ENCODE measurements at places on chromosomes 3 and 15.

GRCh38 chr15:60595665-60596064, 116.7 kb upstream of the ICE2 start:
- no peak for DNase-seq

- DNase-seq: peak; percentile 65
Measured at GRCh38 chr3:53938645-53939044, 47.0 kb upstream of the SELENOK start.

DNA sequence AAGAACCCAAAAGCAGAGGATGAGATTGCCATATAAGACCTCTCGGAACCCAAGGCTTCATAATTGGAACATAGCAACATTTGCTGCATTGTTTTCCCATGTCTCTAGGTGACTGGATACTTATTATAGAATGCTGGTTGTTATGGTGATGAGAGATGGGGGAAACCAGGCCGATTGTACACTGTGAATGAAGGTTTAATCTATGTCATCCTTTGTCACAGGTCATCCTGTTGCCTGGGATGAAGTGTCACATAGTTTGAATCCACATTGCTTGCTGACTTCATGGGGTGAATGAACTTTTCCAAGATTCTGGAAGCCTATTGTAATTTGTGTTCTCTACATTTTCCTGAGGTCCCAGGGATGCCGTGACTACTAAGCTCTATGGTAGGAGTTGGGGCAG, 41.8 kb downstream of the CLEC3B start:
- no peak for DNase-seq

DNA sequence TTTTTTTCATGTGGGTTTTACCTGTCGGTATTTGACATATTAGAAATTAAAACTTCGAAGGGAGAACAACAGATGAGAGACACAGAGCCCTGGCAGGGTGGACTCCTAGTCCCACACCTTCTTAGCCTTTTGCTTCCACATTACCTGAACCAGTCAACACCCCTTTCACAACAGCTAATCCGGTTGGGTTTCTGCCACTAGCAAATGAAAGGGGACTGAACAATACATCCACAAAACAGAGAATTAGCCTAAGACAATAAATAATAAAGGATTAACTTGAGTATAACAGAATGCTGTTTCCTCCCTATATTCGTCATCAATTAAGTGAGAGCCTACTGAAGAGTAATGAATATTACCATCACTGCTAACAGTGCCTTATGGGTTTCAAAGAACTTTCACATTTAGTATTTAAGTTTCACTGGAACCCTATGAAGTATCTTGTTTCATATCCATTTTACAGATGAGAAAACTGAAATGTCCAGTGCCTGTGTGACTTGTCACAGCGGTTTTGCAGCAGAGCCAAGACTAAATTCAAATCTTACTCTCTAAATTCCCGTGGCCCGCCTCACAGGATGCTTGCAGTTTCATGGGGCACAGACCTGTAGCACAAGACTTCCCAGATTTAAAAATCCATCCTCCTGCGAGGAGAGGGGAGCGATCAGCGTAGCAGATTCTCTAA, 1.0 kb upstream of the RAB8B start:
- DNase-seq: no peak

DNA sequence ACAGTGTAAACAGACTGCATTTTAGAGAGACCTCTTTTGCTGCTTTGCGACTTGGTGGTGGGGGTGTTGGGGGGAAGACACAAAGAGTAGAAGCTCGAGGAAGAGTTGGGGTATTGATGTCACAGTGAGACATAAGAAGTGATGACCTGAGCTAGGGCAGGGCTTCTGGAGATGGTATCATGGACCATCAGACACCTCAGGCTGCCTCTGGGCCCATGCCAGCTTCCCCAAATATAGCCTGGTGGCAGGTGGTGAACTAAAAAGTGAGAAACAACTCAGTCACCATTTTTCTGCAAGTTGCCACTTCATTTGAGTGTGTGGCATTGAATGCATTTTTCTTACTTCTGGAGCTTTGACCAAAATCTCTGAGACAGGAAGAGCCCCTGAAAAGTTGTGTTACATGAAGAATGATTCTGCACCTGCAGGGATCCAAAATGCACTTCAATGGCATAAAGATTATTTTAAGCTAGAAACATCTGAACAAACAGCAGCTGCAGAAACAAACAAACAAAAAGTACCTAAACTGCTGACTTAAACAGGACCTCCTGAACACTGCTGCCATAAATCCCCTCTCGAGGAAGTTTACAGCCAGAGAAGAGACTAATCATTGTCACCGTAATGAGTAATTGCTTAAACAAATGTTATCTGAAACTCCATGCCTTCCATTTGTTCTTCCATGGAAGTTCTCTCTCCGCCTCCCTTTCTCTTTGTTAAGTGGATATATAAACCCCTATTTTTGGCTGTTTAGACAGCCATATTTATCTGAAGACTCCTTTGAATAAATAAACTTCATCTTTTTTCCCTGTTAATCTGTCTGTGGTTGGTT, 15.2 kb upstream of the XIRP1 start:
- no peak for DNase-seq

DNA sequence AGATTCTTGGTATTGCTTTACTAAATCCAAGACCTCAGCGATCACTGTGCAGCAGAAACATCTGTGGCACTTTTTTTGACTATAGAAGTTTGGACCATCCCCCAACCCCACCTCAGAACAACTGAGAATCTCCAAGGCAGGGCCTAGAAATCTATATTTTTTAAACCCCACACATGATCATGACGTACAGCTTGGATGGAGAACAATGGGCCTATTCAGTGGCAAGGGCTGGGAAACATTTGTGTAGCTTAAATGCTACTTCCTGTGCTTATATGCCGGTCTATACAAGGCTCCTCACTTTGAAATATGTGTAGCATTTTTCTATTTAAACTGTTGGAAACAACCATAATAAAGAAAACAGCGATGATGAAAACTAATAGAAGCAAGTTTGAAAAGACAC, 55.1 kb upstream of the SPRED1 start:
- no peak for DNase-seq

GRCh38 chr3:113839551-113839950, 963 bp downstream of the GRAMD1C start:
- DNase-seq: peak; percentile 4

- no peak for DNase-seq
Measured at GRCh38 chr15:77797270-77797669, 164.6 kb upstream of the LINGO1 start.

GRCh38 chr3:17745301-17745700, 2.9 kb upstream of the TBC1D5 start:
- DNase-seq: no peak

- no peak for DNase-seq
Measured at GRCh38 chr15:78033864-78034263, 43.6 kb downstream of the TBC1D2B start.

GRCh38 chr3:38169027-38169317, 3.6 kb downstream of the OXSR1 start:
- no peak for DNase-seq

DNA sequence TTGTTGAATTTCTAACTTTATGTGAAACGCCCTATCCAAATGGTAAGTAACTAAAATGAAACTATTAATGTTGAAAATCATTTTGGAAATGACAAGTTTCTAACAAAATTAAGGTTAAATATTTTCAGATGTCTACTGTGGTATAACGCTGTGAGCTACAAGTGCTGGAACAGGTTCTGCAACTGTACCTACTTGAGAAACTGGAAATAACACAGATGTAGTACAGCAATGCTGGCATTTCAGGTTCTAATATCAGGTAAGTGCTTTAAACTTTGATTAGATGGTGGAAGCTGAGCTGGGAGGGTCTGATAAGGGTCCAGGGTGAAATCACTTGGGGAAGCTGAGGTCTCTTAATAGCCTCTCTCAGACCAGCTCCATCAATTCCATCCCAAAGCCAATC, 315.1 kb downstream of the STXBP5L start:
- no peak for DNase-seq

GRCh38 chr3:151086484-151087456, 1.3 kb downstream of the MED12L start:
- DNase-seq: peak; percentile 84

GRCh38 chr15:33322091-33322490, 11.3 kb downstream of the RYR3 start:
- no peak for DNase-seq

DNA sequence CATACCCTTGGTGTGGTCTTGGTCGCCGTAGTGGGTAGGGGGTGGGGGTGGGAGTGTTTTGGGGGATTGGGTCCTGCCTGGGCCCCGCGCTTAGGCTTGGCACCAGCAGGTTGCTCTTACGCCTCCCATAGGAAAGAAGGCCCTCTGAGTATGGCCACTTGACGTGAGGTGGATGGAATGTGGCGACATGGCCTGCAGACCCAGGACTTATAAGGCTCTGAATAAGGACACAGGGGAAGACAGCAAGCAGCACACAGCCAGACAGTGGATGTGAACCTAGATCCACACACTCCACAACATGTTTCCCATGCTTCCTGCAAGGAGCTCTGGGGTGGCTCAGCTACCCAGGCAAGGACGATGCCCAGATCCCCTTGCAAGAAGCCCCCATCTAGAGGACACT, 12.4 kb downstream of the RBPMS2 start:
- DNase-seq: no peak

DNA sequence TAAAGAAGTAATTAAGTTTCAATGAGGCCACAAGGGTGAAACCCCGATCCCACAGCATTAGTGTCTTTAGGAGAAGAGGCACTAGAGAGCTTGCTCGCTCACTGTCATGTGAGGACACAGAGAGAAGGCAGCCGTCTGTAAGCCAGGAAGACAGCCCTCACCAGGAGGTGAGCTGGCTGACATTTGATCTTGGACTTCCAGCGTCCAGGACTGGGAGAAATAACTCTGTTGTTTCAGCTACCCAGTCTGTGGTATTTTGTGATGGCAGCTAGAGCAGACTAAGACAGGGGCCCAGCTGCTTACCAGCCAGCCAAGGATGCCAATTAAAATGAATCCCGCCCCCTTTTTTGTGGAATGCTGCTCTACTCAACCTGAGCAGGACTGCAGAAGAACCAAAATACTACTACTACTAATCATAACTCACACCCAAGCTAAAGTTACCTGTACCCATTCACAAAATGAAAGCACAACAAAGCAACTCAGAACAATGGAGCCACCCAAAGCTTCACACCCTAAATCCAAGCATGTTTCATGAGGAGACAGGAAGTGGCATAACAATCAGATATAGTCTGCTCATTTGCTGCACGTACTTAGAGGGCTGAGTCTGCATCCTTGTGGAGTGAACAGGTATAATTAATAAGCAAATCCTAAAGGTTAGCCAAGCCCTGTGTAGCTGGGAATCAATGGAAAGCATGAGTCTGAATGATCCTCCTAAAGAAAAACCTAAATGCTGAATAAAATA, 35.6 kb upstream of the RHCG start:
- no peak for DNase-seq

DNA sequence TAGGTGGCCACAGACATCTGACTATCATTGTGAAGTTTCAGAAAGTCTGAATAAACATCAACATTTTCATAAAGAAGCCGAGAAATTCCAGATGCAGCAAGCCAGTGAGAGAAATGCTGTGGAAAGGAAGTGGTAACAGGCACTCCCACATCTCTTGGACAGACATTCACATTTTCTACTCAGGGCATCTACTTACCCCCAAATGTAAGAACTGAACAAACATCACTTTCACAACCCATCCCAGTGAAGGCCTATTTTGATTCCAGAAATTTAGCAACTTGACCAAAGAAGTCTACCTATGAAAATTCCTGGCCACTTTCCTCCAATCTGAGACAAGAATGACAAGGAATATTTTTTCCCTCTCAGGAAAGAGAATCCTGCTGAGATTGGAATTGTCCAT, 224.8 kb upstream of the DCBLD2 start:
- no peak for DNase-seq

DNA sequence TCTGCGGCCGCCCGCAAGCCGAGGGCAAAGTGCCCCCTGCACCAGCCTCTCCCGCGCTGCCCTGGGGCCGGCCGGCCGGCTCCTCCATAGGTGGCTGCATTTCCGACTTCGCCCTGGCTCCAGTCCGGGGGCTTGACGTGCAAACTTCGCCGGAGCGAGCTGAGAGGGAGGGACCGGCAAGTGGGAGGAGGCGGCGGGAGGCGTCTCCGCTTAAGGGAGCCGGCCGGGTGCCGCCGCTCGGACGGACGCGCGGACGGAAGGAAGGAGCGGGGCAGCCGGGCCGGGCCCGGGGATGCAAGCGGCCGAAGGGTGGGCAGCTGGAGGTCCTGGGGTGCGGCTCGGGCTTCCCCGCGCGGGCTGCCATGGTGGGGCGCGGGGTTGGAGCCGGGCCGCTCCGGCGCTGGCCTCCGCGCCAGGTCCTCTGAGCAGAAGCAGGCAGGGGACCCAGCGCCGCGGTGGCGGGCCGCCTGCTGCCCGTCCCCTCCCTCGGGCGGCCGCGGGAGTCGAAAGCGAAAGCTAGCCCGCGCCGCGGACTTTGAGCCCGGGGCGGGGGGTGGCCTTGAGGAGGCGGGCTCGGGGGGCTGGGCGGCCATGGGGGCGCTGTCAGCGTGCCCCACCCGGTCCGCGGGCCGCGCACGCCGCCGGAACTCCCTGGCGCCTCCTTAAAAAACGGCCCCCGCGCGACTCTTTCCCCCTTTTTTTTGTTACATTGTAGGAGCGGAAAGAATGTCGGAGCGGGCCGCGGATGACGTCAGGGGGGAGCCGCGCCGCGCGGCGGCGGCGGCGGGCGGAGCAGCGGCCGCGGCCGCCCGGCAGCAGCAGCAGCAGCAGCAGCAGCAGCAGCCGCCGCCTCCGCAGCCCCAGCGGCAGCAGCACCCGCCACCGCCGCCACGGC, at the start of gene SCAANT1:
Gene SCAANT1 (minus strand): TSS at position 511 of the 895 bp plus-strand sequence.
- DNase-seq: peak; percentile 76

DNA sequence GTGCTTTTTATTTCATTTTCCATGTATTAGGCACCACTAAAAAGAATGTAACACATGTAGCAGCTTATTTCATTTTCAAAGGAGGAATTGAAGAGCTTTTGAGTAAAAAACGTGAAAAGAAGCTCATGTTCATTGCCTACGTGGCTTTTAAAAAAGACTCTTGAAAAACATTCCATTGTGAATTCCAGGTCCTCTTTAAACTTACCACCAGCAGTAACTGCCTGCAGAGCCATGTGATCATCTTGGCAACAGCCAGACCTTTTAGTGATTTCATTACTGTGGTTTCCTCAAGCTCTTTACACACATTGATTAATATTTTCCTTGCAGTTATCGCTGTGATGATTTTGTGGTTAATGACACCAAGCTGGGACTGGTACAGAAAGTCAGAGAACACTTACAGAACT, 43.8 kb upstream of the FBXL22 start:
- peak; percentile 61 for DNase-seq

GRCh38 chr15:89007989-89008388, 80.3 kb upstream of the ABHD2 start:
- no peak for DNase-seq

DNA sequence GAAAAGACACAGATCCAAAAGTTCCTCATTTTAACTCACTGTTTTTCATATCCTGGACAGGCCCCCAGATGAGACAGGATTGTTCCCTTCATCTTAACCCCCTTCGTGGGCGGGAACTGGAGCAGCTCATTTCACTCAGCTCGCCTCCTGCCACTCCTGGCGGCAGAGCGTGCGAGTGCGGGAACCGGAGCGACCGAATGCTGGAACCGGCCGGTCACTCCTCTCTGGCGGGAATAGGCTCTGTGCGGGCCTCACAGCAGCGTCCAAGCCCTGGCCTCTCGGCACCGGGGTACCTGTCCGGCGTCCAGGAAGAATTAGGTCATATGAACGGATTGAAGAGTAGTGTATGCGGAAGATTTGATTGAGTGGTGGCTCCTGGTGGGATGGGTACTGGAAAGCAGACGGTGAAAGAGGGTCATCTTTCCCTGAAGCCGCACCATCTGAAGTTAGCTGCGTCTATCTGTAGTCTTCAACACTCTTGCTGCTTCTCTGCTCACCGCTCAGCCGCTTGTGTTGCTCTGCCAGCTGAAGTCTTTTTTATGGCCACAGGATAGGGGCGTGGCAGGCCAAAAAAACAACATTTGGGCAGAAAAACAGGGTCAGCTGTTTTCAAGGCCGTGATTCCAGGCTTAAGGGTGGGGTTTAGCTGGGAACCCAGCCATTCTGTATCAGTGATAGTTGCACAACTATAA, 42.3 kb upstream of the FXR1 start:
- DNase-seq: no peak
